Left renal pelvis (tissue), 4 donors: ENCODE measurements at places on chromosomes 5 and 9. TPM values are rescaled to one million over a fixed set of nuclear protein-coding genes. Genes with fewer than 3 reads are reported as not detected.

The HAND1 gene
- not detected for polyA plus RNA-seq

The SLIT3 gene
- polyA plus RNA-seq = 55.3 TPM

The NUTM2F gene
- not detected for polyA plus RNA-seq

The GRIN3A gene
- 1.6 TPM for polyA plus RNA-seq

The HACD4 gene
- 5.1 TPM for polyA plus RNA-seq

The RASEF gene
- polyA plus RNA-seq = 8.8 TPM

The ZFP37 gene
- polyA plus RNA-seq = 14.3 TPM

The NCS1 gene
- 25.9 TPM for polyA plus RNA-seq

The KCNV2 gene
- polyA plus RNA-seq = 0.13 TPM

The GLDC gene
- 23.6 TPM for polyA plus RNA-seq

The FAM81B gene
- 6.2 TPM for polyA plus RNA-seq

The TLX3 gene
- polyA plus RNA-seq = not detected

The APBB3 gene
- polyA plus RNA-seq = 37.5 TPM

The TAF9 gene
- polyA plus RNA-seq = 58.1 TPM

The FBP2 gene
- polyA plus RNA-seq = 0.17 TPM

The SLC6A19 gene
- 24.4 TPM for polyA plus RNA-seq

The EIF4E1B gene
- polyA plus RNA-seq = not detected

The ROPN1L gene
- 0.82 TPM for polyA plus RNA-seq

The TMC1 gene
- polyA plus RNA-seq = 1.4 TPM

The MARCOL gene
- not detected for polyA plus RNA-seq

The UGT3A1 gene
- polyA plus RNA-seq = 78.6 TPM

The NXNL2 gene
- polyA plus RNA-seq = 2.9 TPM

The MTRR gene
- 39.1 TPM for polyA plus RNA-seq

The HMCN2 gene
- polyA plus RNA-seq = 0.86 TPM

The PCDHA8 gene
- polyA plus RNA-seq = 0.08 TPM

The DMRT3 gene
- polyA plus RNA-seq = 1.5 TPM

The SLCO6A1 gene
- polyA plus RNA-seq = not detected
